ENCODE measurements at places on chromosomes 1 and 21.

- DNase-seq = no peak
Measured at GRCh38 chr1:177423090-177423489, 252.3 kb downstream of the BRINP2 start.

- no peak for DNase-seq
Measured at GRCh38 chr1:176904057-176904751, 260.3 kb downstream of the ASTN1 start.

DNA sequence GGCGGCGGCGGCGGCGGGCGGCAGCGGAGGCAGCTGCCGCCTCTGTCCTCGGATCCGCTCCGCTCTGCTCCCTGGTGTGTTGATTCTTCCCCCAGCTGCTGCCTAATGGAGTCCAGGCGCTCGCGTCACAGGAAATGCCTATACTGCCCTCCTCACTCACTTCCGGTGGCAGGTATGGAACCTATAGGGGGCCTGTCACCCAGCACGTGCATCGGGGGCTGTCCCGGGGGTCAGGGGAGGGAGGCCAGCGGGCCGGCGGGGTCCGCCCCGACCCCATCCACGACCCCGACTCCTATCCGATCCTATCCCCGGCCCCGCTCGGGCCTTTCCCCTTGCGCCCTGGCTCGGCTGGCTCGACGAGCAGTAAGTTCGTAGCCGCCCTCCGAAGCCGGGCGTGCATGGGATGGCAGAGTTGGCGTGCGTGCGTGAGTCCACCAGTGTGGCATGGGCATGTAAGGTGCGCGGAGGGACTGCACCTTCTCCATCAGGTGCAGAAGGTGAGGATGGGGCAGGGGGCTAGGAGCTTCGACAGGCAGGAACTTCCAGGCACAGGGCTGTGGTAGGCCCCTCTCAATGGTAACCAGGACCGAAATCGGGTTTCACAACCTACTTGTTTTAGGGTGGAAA lies at the start of gene WDR26:
Gene WDR26 (minus strand): TSS at position 107 of the 627 bp plus-strand sequence.
- peak; percentile 76 for DNase-seq

GRCh38 chr1:41743366-41743765 lies 175.4 kb downstream of the HIVEP3 start:
- no peak for DNase-seq

DNA sequence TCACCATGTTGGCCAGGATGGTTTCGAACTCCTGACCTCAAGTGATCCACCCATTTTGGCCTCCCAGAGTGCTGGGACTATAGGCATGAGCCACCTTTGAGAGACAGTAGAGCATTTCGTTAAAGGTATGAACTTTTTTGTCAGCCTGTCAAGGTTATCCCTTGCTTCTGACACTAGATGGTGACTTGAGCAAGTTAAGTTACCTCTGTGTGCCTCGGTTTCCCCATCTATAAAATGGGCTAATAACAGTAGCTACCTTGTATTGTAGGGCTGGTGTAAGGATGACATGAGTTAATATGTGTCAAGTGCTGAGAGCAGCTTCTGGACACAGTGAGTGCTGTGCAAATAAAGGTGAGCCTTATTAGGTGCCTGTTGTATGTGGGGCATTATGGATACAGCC lies 8.8 kb downstream of the TNFRSF8 start:
- no peak for DNase-seq

DNA sequence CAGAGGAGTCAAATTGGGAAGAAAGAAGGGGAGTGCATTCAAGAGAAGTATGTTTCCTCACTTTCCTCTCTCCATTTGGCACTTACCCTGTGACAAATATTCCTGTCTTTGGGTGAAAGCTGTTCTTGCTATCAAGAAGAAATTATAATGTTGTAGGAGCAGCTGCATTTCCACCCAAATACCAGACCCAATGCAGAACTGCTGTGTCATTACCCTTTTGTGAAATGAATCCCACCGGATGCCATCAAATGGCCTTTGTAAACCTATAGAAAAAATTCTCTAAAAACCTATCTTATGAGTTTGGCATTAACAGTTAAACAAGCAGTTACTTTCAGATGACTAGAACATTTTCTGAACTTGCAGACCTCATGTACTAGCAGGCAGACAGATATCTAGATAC lies 16.7 kb upstream of the PALMD start:
- no peak for DNase-seq

GRCh38 chr1:88773540-88774150 lies 89.6 kb downstream of the PKN2 start:
- no peak for DNase-seq

GRCh38 chr1:223515421-223515820 lies 122.2 kb downstream of the CCDC185 start:
- peak; percentile 20 for DNase-seq

- DNase-seq = no peak
Measured at GRCh38 chr1:16975211-16975610, 5.2 kb downstream of the MFAP2 start.

DNA sequence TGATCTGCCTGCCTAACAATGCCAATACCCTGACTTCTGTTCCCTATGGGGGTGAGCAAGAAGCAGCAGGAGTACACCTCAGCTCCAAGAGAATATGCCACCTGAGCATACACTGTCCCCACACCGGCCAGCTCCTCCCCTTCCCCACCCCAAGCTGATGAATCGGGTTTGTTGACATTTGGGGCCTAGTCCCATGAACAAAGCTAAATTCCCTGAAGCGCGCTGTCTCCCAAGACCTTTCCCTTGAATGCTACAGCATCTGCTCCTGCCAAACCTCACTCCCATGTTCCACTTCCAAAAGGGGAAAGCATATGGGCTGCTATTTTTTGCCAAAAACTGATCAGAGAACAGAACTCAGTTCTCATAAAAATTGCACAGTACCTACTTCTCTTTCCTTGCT lies 220.4 kb upstream of the CAMK1G start:
- DNase-seq = no peak

DNA sequence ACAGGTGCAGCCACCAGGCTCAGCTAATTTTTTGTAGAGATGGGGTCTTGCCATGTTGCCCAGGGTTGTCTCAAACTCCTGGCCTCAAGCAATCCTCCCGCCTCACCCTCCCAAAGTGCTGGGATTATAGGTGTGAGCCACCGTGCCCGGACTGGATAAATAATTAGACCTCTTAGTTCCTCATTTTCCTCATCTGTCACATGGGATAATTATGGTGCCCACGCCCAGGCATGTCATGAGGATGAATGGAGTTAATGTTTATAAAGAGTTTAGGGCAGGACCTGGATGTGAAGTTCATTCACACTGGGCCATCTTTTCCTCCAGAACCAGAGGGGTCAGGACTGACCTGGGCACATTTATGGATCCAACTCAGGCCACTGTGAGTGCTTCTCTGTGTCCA lies 23.7 kb downstream of the PADI3 start:
- no peak for DNase-seq

GRCh38 chr1:53576866-53577760 lies 117.9 kb downstream of the DMRTB1 start:
- no peak for DNase-seq

- peak; percentile 27 for DNase-seq
Measured at GRCh38 chr21:33268737-33269441, 2.7 kb downstream of the IL10RB start.

- no peak for DNase-seq
Measured at GRCh38 chr1:37056325-37056724, 22.0 kb upstream of the GRIK3 start.

GRCh38 chr1:92713939-92714338 lies 71.0 kb downstream of the EVI5 start:
- no peak for DNase-seq

DNA sequence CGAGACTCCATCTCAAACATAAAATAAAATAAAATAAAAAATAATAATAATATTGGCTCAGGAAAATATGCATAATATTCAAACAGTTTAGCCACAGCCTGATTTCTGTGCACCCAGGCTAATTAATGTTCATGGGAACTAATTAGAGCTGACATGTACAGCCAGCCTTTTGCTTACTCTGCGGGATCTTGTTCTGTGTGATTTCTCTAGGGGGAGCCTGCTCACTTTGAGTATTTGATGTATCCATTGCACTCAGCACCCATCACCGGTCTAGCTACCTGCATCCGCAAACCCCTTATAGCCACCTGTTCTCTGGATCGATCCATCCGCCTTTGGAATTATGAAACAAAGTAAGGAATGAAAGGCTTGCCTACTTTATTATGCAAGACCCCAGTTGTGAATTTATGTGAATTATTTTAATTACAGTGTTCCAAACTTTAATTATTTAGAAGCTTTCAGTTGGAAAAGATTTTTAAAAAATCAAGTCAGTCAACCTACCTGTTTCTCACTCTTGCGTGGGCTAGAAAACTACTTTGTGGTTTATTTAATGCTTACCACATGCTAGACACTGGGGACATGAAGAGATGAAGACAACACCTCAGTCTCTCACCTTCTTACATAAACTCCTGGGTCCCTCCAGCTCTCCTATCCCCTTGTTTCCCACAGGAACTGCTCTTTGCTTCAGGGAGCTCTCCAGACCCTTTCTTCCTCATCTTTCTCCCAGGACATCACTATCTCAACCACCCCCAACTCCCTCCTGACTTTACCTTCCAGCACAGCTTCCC lies 25.4 kb downstream of the CFAP57 start:
- DNase-seq = no peak

GRCh38 chr1:17012775-17013490 lies 1.2 kb upstream of the ATP13A2 start:
- DNase-seq = no peak

DNA sequence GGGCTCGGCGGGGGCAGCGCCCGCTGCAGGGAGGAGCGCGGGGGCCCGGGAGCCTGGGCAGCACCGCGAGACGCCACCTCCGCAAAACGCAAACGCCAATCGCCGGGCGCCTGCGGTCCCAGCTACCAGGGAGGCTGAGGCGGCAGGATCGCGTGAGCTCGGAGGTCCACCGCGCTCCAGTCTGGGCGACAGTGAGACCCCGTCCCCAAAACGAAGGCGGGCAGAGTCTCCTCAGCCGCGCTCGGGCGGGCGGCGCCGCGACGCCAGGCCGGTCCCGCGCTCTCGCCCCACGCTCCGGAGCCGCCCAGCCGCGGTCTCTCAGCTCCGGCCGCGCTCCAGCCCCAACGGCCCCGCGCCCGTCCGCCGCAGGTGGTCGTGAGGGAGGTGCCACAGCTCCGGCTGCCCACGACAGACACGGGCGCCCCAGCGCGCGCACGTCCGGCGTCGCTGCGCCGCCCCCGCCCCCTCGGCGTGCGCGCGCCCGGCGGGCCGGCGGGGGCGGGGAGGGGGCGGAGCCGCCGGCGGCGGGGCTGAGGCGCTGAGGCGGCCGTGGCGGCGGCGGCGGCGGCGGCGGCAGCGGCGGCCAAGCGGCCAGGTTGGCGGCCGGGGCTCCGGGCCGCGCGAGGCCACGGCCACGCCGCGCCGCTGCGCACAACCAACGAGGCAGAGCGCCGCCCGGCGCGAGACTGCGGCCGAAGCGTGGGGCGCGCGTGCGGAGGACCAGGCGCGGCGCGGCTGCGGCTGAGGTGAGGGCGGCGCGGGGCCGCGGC lies at the start of gene ADARB1:
Gene ADARB1 (plus strand): TSS at position 533 of the 770 bp plus-strand sequence. CDS start 97,077 bp downstream, outside the sequence.
- DNase-seq = peak; percentile 55

DNA sequence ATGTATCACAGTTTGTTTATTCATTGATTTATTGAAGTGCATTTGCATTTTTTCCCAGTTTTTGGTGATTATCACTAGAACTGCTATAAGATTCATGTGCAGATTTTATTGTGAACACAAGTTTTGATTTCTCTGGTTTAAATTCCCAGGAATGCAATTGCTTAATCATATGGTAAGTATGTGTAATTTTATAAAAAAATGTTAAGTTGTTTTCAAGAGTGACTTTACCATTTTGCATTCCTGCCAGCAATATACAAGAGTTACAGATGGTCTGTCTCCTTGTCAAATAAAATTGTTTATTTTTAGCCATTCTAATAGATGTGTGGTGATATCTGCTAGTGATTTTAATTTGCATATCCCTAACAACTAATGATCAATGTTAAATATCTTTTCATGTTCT lies 127.3 kb upstream of the APP start:
- DNase-seq = no peak

DNA sequence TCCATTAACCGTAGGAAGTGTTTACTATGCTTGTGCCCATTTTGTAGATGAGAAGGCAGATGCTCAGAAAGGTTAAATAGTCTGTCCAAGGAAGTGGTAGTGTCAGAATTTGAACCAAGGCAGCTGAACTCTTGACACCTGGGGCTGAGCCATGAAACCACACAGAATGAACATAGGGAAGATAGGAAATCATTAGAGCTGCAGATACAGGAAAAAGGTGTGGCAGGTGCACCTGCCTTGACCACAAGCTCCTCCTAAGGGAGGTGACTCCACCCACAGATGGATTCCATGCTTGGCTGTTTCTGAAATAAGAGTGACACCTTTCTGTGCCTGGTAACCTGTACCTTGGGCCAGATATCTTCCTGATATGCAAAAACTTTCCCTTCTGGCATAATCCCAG lies 69.9 kb upstream of the IGSF21 start:
- DNase-seq = no peak

- no peak for DNase-seq
Measured at GRCh38 chr1:14602136-14602535, 3.7 kb downstream of the KAZN start.

DNA sequence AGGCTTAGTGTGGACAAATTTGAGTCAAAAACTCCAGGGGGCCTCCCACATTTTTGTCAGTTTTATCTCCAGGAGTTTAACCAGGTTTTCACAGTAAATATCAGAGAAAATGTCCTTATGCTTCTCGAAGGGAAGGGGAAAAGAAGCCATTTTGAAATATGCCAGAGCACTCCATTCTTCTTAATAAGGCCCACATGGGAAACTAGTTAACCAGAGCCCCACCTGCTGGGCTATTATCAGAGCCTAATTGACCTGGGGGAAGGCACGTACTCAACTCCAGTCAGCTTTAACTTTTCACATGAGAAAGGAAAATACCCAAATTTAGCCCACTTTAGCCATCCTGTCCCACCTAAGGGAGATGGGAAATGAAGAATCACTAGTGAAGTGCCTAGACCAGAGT lies 296.3 kb downstream of the PTBP2 start:
- no peak for DNase-seq

- DNase-seq = no peak
Measured at GRCh38 chr1:157691285-157691920, 9.2 kb downstream of the FCRL3 start.

DNA sequence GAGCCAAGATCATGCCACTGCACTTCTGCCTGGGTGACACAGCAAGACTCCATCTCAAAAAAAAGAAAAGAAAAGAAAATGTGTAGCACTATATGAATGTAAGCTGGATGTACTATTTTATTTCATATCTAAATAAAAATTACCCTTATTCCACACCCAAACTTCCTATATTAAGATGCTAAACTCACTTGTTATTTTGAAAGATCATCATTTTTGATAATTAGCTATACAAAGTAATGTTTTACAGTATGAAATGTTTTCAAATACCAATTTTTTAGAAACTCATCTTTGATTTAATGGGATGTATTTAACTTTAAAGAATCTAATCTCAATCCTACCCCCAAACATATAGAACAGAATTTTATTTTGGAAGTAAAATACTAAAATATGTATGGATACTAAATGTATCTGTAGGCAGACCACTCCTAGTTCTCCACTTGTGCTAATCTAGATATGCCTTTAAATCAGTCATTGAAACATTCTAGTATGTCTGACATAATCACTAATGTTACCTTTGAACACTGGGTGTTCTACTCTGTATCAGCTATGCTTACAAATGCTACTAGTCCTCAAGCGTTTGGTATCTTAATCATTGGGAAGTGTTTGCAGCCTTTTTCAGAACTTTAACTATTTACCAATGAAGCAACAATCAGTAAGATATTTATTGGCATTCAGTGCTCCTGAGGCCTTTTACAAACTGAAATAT lies 12.9 kb downstream of the MIER1 start:
- DNase-seq = no peak

GRCh38 chr1:248804771-248805681 lies 20.7 kb downstream of the SH3BP5L start:
- DNase-seq = no peak
